ENCODE measurements at places on chromosomes 1 and 21.

DNA sequence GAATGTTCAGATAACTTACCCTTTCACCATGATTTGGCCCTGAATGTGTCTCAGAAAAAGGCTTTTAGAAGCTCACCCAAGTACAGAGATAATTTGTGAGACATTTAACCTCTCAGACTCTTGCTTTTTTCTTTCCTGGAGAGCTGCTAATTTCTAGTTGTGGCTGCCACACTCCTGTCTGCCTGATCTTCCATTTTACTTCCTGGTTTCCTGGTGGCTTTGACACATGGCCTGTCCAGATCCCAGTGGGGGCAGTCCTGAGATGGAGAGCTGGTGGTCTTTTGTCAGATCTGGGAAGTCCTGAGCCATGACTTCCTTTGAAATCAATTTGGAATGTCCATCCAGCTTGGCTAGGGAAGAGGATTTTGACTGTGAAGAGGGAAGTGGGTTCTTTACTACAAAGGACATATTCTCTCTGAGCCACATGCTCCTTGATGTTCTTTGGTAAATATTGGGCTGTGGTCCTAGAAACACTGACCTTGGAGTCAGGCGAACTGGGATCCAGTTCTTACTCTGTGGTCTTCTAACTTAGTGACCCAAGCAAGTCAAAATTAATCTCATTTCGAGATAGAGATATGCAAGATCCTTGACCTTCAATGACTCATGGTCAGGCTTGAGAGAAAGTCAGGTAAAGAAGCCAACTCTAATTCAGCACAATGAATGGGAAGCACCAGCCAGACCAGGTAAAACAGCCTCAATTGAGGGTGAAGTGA lies 78.0 kb upstream of the HSD17B7 start:
- no peaks in the 10 kb centered on the region for H3K36me3 ChIP-seq
- H3K4me1 ChIP-seq: peaks cover 51% of the 10 kb centered on the region
- no peak for DNase-seq

DNA sequence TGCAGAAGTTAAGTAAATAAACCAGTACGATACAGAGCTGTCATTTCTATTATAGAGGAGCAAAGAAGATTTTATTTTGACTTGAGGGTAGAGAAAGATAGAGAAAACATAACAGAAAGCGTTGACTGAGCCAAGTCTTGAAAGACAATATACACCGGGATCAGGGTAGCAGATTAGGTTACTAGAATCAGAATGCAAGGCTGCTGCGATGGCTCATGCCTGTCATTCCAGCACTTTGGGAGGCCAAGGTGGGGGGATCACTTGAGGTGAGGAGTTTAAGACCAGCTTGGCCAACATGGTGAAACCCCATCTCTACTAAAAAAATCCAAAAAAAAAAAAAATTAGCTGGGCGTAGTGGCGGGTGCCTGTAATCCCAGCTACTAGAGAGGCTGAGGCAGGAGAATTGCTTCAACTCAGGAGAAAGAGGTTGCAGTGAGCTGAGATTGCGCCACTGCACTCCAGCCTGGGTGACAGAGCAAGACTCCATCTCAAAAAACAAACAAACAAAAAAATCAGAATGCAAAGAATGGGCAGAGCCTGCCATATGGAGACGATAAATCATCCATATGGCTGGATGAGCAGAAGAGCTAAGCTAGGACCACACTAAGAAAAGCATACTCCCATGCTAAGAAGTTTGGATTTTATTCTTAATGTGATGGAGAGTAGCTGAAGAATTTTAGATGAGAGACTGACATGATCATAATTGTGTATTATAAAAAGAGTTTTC lies 9.9 kb upstream of the ABCD3 start:
- H3K4me1 ChIP-seq: no peaks in the 10 kb centered on the region
- H3K27ac ChIP-seq: no peak overlapping the region
- DNase-seq: no peak
- no peaks in the 10 kb centered on the region for H3K27me3 ChIP-seq
- H3K4me3 ChIP-seq: no peak overlapping the region
- no peaks in the 10 kb centered on the region for H3K36me3 ChIP-seq

- no peaks in the 10 kb centered on the region for H3K36me3 ChIP-seq
- H3K27me3 ChIP-seq: peaks cover 68% of the 10 kb centered on the region
- no peak overlapping the region for H3K4me3 ChIP-seq
- peaks cover 11% of the 10 kb centered on the region for H3K4me1 ChIP-seq
- H3K27ac ChIP-seq: no peak overlapping the region
Measured at GRCh38 chr1:5374192-5374591, 618.0 kb downstream of the NPHP4 start.

GRCh38 chr1:185853739-185854138 lies 119.5 kb downstream of the HMCN1 start:
- no peak for DNase-seq
- no peaks in the 10 kb centered on the region for H3K36me3 ChIP-seq
- H3K27me3 ChIP-seq: no peaks in the 10 kb centered on the region
- H3K27ac ChIP-seq: no peak overlapping the region

- no peaks in the 10 kb centered on the region for H3K27me3 ChIP-seq
- peaks cover 58% of the 10 kb centered on the region for H3K4me1 ChIP-seq
- no peaks in the 10 kb centered on the region for H3K36me3 ChIP-seq
- no peak overlapping the region for H3K4me3 ChIP-seq
Measured at GRCh38 chr1:31954607-31955283, 16.6 kb upstream of the PTP4A2 start.

DNA sequence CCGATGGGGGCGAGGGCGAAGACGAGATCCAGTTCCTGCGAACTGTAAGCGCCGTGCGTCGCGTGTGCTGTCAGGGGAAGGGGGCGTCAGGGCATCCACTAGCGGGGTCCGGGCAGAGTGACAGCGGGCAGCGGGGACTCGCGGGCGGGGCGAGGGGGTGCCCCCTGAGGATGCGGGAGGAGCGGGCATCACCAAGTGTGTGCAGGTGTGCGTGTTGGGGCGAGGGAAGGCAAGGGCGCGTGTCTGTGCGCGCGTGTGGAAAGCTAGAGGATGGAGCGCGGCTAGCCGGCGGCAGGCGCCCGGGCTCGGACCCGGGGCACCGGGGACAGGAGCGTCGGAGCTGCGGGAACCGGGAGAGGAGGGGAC lies 525 bp downstream of the RYR2 start:
- DNase-seq: no peak
- peak overlapping the region; percentile 33 for H3K4me3 ChIP-seq
- no peaks in the 10 kb centered on the region for H3K36me3 ChIP-seq
- no peaks in the 10 kb centered on the region for H3K27me3 ChIP-seq
- H3K27ac ChIP-seq: peak overlapping the region; percentile 79

GRCh38 chr1:41618066-41618825 lies 133.8 kb upstream of the EDN2 start:
- H3K36me3 ChIP-seq: no peaks in the 10 kb centered on the region
- no peaks in the 10 kb centered on the region for H3K27me3 ChIP-seq
- H3K4me3 ChIP-seq: no peak overlapping the region
- H3K27ac ChIP-seq: peak overlapping the region; percentile 70
- no peak for DNase-seq

GRCh38 chr1:205693421-205693991 lies 13.2 kb upstream of the SLC45A3 start:
- no peak overlapping the region for H3K27ac ChIP-seq
- DNase-seq: no peak

DNA sequence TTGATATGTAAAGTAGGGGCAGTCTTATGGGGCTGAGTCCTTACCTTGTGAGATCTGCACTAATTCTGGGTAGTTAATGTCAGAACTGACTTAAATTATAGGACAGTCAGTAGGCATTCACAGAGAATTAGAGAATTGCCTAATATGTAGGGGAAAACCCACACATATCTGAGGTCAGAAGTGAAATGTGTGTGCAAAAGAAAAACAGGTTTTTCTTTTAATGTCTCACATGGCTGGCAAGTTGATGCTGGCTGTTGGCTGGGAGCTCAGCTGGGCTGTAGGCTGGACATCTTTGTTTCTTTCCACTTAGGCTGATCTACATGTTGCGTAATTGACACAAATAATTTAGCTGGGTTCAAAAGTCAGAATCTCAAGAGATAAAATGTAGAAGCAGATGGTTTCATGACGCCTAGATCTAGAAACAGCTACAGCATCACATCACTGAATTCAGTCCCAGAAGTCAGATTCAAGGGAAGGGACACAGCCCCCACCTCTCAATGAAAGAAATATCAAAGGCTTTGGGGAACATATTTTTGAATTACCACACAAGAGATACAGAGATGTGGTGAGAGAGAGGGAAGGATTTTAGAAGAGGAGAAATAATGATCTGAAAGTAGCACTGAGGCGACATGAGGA lies 98.9 kb downstream of the TNFSF18 start:
- DNase-seq: no peak
- H3K4me1 ChIP-seq: no peaks in the 10 kb centered on the region
- H3K4me3 ChIP-seq: no peak overlapping the region
- H3K27me3 ChIP-seq: no peaks in the 10 kb centered on the region

GRCh38 chr1:151641229-151641628 lies 29.4 kb downstream of the SNX27 start:
- no peak for DNase-seq
- H3K27me3 ChIP-seq: no peaks in the 10 kb centered on the region
- H3K27ac ChIP-seq: no peak overlapping the region
- peaks cover 5% of the 10 kb centered on the region for H3K4me1 ChIP-seq
- no peak overlapping the region for H3K4me3 ChIP-seq

GRCh38 chr1:6423321-6423999 lies 1.1 kb upstream of the ESPN start:
- H3K36me3 ChIP-seq: no peaks in the 10 kb centered on the region
- H3K4me1 ChIP-seq: peaks cover 59% of the 10 kb centered on the region
- no peak for DNase-seq
- no peak overlapping the region for H3K27ac ChIP-seq
- H3K4me3 ChIP-seq: peak overlapping the region; percentile 31
- peaks cover 6% of the 10 kb centered on the region for H3K27me3 ChIP-seq

DNA sequence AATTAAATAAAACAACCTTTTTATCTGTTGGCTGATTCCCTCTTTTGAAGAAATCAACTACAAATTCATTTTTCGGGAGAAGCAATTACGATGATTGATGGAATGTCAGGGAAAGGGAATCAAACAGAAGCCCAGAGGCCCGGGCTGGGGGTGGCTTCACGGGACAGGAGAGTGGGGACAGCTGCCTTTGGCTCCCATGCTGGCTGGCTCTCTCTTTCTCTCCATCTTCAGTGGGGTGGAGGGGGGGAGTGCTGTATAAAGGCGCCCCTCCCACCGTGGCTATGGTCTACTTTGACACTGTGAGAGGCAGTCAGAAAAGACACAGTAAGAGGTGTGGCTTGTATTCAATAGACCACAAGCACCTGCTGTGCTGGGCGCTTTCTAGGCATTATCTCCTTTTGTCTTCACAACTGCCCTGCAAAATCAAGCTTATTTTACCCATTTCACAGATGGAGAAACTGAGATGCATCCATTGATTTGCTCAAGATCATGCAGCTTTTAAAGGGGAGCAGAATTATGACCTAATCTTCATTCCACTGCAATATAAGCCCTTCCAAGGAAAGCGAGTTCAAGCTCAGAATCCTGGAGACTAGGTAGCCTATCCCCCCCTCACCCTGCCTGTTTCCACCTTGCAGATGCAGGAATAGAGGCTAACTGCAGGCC lies 92.9 kb downstream of the GRIK3 start:
- no peak for DNase-seq
- peaks cover 74% of the 10 kb centered on the region for H3K27me3 ChIP-seq
- no peaks in the 10 kb centered on the region for H3K36me3 ChIP-seq

DNA sequence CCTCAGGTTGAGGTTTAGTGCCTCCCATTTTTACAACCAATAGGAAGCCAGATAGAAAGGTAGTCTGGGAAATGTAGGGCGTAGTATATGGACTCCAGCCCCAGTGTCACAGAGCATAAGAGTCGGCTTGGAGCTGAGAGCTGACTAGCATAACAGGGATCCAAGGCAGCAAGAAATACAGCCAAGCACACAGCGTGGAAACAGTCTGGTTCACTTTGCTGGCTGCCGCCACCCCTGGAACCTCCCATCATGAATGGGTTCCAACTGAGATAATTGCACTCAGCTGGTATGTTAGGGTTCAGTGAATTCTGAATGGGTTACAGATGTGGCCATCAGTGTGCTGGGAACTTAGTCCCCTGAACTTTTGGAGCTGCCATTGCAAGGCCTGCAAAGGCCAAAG lies 76.7 kb upstream of the GPR88 start:
- peaks cover 9% of the 10 kb centered on the region for H3K36me3 ChIP-seq
- no peak overlapping the region for H3K4me3 ChIP-seq
- H3K27me3 ChIP-seq: no peaks in the 10 kb centered on the region
- H3K27ac ChIP-seq: no peak overlapping the region

- peaks cover 77% of the 10 kb centered on the region for H3K36me3 ChIP-seq
- no peaks in the 10 kb centered on the region for H3K4me1 ChIP-seq
- DNase-seq: no peak
- H3K27me3 ChIP-seq: no peaks in the 10 kb centered on the region
- no peak overlapping the region for H3K4me3 ChIP-seq
Measured at GRCh38 chr1:180946541-180947498, 34.1 kb downstream of the KIAA1614 start.

DNA sequence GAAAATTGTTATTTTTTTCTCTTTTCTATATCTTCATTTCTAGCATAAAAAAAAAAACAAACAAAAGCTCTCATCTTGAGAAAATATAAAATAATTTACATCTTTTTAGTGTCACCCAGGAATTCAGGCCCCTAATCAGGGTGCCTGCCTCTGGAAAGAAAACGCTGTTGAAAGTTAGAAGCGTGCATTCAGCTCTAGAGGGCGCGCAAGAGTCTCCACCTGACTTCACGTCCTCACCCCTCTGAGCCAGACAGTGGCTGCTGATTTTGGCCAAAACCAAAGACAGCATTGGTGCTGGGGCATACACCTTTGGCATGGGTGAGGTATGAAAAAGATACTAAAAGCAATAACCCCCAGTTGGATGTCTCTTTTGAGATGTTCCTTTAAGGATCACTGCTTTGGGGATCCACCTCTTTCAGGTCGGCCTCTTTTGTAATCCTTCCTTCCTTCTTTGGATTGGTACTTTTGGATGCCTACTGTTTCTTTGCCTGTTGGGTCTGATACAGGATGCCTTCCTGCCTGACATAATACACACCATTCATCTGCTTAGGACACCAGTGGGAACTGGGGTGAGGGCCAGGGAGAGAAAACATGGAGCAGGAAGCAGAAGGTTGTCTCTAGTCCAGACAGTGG lies 77.6 kb upstream of the CHRM3 start:
- DNase-seq: no peak
- H3K4me1 ChIP-seq: no peaks in the 10 kb centered on the region
- no peak overlapping the region for H3K4me3 ChIP-seq

DNA sequence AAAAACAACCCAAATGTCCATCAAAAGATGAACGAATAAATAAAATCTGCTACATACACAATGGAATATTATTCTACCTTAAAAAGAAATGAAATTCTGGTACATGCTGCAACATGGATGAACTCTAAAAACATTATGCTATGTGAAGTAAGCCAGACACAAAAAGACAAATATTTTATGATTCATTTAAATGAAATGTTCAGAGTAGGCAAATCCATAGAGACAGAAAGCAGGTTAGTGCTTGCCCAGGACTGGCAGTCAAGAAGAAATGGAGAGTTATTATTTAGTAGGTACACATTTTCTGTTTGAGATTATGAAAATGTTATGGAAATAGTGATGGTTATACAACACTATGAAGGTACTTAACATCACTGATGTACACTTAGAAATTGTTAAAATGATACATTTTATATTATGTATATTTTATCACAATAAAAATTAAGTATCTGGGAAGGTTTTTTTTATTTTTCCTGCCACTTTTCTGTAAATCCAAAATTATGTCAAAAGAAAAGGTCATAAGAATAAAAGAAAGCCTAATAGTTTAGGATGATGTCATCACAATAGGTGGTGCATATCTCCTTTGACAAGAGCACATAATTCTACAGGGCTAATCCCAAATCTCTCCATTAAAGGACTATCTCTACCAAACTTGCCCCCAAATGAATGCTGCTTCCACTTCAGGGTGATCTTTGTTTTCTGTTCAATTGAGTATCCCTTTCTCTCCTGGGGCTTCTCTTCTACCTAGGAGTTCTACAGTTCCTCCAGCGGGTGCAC lies 40.2 kb upstream of the FCER1A start:
- DNase-seq: no peak
- no peak overlapping the region for H3K4me3 ChIP-seq
- peak overlapping the region; percentile 14 for H3K27ac ChIP-seq
- no peaks in the 10 kb centered on the region for H3K4me1 ChIP-seq
